Caki2 (cell line): ENCODE measurements at places on chromosomes 7 and 10. TPM values are rescaled to one million over a fixed set of nuclear protein-coding genes. Genes with fewer than 3 reads are reported as not detected.

DNA sequence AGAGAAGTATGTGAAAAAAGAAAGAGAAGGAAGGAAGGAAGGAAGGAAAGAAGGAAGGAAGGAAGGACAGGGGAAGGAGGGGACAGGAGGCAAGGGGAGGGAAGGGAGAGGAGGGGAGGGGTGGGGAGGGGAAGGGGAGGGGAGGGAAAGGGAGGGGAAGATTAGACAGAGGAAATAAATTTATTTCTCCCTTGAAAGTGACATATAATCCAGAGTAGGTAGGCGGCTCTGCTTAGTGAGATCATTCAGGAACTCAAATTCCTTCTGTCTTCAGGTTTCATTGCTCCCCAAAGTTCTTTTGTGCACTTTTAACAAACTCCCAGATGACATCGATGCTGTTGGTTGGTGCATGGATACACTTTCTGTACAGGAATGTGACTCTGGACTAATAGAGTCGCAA is 594.7 kb upstream of the STEAP1 start:
- no peak for DNase-seq

DNA sequence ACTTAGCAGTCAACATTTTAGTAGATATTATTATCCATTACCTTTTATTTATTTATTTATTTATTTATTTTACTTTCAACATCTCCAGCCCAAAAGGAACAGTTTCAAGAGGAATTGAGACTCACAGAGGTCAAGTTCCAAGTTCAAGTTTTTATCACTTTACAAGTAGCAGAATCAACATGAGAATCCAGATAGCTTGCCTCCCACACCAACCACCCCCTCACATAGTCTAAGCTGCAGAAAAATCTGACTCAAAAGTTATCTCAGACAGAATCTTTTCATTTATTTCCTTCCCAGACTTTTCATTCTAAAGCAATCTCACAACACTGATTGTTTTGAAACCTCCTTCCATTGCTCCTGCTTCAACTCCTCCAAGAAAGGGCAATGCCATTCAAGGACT is 129.6 kb downstream of the GRM3 start:
- DNase-seq, result no peak

DNA sequence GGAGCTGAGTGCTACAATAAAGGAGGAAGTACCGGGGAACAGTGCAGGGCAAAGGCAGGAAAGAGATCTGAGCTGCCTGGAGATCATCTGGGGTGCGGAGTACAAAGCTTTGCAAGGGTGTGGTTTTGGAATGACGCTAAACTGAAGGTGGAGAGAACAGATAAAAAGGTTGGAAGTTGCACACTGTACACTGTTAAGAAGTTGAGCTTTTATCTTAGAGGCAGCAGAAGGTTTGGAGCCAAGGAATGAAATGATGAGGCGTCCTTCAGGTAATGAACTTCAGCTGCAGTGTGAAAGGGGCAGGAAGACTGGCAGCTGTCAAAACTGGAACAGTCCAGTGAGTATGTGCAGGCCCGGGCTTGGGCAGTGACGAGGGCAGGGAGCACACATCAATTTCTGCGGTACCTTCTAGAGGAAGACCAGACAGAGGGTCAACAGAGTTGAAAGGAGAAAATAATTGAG is 7.2 kb upstream of the ANKRD61 start:
- DNase-seq, result no peak

DNA sequence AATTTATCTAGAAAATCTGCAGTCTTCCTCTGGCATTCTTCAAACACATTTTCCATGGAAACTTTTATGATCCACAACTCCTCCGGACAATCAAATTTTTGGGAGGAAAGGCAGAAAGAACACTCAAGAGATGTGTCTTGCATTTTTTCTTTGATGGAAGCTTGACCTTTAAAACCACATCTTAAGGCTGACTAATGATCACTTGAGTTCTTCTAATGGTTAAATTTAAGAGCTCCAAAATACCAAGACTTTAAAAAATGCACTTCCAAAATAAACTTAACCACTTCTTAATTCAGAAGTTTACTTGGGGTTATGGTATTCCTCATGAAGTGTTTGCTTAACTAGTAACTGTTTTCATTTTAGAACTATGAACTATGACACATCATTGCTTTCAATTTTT is 43.3 kb downstream of the ETV1 start:
- DNase-seq, result peak; percentile 16

MACC1 gene
- not detected in 2 replicates for total RNA-seq

CYP2W1 gene
- total RNA-seq, result not detected in 2 replicates

- DNase-seq, result no peak
Observed at GRCh38 chr10:109173121-109173520, 750.2 kb downstream of the XPNPEP1 start.

GRCh38 chr7:87213252-87213651 is 6.3 kb downstream of the TMEM243 start:
- DNase-seq, result no peak

GRCh38 chr10:88045656-88046415 is 182.4 kb downstream of the PTEN start:
- no peak for DNase-seq

- no peak for DNase-seq
Observed at GRCh38 chr10:88668465-88668864, 4.2 kb downstream of the LIPF start.

GRCh38 chr7:727104-727805 is at the start of gene PRKAR1B:
PRKAR1B (minus strand) TSS chr7:727281; CDS start chr7:711505, 15,776 bp downstream.
- no peak for DNase-seq
